ENCODE measurements at places on chromosomes 1 and 21. TPM values are rescaled to one million over a fixed set of nuclear protein-coding genes. Genes with fewer than 3 reads are reported as not detected.

DNA sequence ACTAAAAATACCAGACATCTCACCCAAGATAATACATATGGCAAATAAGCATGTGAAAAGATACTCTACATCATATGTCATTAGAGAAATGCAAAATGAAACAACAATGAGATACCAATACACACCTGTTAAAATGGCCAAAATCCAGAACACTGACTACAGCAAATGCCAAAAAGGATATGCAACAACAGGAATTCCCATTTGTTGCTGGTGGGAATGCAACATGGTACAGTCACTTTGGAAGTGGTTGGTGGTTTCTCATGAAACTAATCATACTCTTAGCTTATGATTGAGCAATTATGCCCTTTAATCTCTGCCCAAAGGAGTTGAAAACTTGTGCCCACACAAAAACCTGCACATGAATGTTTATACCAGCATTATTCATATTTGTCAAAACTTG, 6.4 kb upstream of the RGS2 start:
- DNase-seq = no peak

Gene TNFRSF9
- not detected for polyA plus RNA-seq

GRCh38 chr1:209130886-209131285, 452.6 kb upstream of the CAMK1G start:
- DNase-seq = no peak

Gene C1orf115
- 9.5 TPM for polyA plus RNA-seq

Gene HMGCS2
- 11.7 TPM for polyA plus RNA-seq

DNA sequence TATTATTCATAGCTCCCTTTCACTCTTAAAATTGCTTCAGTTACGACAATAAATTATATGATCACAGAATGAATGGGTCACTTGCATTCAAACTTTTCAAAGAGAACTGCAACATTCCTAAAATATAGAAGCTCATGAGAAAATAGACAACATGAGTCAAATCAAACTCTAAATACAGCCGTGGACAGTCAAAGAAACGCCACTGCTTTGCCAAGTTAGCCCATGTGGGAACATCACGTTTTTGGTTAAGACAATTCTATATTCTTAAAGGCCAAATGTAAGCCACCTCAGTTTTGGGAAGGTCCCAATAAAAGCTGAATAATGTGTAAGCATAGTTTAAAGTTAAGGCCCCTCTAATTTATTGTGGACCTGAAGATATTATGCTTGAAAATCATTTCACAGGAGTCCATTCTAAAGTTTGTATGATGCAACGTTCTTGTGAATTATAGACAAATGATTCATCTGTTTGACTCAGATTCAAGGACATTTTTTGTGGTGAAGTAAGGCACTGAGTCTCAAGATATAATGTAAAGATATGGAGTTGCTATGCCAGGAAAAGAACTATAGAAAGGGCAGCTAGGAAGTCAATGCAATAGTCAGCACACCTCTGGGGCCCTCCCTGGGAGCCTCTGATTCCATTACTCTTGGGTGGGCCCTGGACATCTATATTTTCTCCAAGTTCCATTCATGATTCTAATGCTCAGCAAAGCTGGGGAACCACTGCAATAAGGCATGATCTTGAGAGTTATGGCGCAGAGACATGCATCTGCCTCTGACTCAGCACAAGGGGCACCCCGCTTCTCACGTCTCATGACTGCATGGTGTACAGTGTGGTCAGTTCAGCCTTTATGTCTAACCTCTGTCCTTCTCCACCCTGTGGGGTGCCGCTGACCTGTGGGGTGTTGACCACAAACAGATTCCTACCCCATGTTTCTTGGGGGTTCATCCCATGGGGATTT, 33.9 kb downstream of the ETS2 start:
- DNase-seq = no peak

DNA sequence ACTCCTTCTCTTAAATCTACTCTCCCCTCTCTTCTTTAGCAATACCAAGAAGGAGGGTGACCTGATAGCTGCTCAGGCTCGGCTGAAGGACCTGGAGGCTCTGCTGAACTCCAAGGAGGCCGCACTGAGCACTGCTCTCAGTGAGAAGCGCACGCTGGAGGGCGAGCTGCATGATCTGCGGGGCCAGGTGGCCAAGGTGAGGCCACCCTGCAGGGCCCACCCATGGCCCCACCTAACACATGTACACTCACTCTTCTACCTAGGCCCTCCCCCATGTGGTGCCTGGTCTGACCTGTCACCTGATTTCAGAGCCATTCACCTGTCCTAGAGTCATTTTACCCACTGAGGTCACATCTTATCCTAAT, 16.0 kb downstream of the LMNA start:
- no peak for DNase-seq

DNA sequence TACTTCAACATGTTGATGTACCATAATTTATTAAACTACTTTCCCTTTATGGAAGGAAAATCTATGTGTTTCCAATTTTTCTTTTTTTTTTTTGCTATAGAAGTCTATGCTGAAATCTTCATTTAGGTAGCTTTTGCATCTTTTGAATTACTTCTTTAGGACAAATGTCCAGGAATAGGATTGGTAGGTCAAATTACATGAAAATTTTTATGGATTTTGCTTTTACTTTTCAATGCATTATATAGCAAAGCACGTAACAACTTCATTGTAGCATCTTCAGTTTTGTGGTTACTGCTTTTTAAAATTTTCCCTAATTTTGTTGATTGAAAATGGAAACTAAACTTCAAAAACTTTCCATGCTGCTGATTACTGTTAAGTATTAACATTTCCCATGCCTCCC, 12.0 kb upstream of the PLA2G2C start:
- no peak for DNase-seq

GRCh38 chr1:220067269-220068204, 21.2 kb upstream of the EPRS1 start:
- no peak for DNase-seq

GRCh38 chr1:208098773-208099172, 145.4 kb downstream of the PLXNA2 start:
- no peak for DNase-seq

Gene C1orf21
- polyA plus RNA-seq = 67.3 TPM

Gene COL9A2
- polyA plus RNA-seq = 11.2 TPM

Gene HMCN1
- 2.5 TPM for polyA plus RNA-seq

GRCh38 chr1:66256629-66257572, 277.1 kb upstream of the SGIP1 start:
- no peak for DNase-seq

DNA sequence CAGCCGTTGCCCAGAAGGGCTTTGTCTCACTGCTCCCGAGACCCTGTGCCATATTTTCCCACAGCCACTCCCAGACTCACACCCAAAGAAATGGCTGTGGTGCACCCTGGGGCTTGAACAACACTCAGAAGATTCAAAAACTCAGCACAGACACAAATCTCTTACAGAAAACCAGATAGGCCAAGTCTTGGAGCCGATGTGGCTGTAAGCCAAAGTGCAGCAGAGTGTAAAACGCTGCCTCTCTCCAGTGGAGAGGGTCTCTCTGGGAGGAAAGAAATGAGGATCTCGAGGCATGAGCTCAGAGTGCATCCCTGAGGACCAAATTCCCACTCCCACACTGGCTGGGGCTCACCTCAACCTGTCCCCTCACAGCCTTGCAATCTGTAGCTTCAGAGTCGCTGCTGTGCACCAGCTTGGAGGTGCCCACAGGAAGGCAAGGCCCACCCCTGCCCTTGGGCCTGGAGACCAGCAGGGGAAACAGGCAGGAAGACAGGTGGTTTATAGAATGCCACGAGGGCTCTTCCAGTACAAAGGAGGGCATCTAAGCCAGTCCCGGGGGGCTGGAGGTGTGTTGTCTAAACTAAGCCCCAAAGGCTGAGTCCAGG, 171.3 kb upstream of the AJAP1 start:
- no peak for DNase-seq

Gene LCE1D
- polyA plus RNA-seq = not detected

Gene CCT8
- polyA plus RNA-seq = 95.4 TPM
